ENCODE measurements at places on chromosomes 7 and 10.

- no peak for DNase-seq
Measured at GRCh38 chr10:71213127-71213621, 804 bp downstream of the UNC5B start.

DNA sequence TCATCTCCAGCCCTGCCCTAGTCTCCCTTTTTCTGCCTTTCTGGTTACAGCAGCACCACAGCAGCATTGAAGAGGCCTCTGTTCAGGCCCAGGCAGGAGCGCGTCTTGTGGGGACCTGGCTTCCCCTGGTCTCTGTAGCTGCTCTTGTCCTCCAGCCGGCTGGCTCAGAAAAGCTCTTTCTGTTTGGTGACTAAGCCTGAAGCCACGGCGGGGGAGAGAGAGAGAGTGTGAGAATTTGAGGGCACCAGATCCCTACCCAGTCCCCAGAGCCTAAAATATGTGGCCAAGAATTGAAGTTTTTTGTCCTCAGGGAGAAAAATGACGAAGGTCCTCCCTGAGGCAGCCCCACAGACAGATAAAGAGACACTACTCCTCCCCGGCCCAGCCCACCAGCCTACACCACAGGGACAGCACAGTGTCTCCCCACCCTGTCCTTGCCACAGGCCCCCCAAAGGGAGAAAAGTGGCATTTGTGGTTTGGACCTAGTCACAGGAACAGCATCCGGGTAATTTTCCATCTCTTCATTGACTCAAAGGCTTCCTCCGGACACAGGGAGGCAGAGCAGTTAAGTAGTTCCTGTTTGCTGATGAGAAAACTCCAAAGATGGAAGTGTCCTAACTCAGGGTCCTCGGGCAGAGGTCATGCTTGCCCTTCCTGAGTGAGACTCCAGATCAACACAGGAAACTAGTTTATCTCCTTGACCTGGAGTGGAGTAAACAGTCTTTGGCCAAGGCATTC is 13.3 kb upstream of the FAM180A start:
- DNase-seq = no peak

DNA sequence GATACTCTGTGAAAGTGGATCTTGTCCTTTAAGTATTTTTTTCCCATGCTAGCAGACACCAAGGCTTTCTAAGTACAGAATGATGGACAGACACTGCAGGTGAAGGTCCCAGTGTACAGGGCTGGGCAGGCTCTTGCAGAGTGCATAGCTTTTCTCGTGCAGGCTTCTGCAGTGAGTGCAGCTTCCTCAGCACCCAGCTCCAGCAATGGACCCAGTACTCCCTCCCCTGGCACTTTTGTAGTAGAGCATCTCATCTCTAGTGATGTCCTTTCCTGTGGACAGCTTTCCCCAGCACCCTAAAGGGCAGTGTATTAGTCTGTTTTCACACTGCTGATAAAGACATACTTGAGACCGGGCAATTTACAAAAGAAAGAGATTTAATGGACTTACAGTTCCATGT is 104.3 kb downstream of the CUL2 start:
- no peak for DNase-seq

DNA sequence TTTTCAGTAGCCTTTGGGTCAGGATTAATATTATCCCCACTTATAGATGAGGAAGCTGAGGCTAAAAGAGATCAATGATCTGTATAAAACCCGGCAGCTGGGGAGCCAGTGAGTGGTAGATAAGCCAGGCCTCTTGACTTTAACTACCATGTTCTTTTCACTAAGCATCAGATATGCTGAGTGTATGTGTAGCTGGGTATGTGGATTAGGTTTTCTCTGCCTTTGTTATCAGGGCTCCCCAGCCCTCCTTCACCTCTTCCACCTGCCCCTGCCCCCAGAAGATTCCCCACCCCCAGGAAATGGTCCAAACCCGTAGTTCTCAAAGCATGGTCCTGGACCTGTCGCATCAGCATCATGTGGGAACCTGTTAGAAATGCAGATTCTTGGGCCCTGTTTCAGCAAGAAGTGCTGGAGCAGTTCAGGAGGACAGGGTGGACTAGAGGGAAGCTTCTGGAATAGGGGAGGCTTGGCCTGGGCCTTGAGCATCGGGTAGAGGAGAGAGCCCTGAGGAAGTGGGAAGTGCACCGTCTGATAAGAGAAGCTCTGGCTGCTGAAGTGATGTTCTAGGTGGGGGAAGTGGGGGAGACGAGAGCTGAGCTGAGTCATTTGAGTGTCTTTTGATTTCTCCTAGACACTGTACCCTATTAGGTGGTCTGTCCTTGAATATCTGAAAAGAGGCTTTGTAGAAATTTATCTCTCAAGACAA is 101.3 kb downstream of the HIF1AN start:
- DNase-seq = no peak

DNA sequence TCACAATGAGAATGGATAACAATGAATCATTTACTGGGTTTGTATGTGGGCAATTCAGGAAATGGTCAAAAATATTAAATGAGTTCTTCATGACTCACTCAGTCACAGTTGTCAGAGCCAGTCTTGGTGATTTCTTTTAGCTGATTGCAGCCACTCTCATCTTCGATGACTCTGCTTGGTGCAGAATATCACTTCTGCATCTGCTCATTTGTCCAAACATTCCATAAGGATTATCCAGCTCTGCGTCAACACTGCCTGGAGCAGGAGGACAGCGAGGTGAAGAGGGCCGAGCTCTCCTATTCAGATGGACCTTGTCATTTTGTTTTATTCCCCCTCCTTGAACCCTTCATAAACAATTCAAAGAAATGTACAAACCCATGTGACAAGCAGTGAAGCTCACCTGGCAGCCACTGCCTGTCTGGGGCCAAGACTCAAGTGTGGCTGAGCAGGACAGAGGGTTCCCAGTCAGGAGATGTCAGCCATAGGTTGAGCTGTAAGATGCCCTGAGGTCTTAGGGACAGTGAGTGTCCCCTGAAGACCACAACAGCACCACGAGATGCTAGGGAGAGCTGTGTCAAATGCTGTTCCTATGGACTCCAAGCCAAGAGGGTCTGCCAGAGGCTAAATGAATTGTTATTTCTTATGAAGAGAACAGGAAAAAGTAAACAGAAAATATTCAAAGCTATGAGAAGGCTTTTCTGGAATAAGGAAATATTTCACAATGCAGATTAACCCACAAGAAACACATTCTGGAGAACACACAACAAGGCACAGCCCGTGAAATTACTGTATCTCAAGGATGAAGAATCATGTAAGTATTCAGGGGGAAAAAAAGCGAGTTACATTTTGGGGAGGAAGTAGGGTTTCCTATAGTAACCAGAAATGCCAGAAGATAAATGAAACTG is 33.1 kb upstream of the EGFR start:
- no peak for DNase-seq

Measured in T-helper 1 cell (primary cell).